ENCODE measurements at places on chromosomes 1 and 21.

GRCh38 chr1:60228041-60228491 lies 154.5 kb upstream of the C1orf87 start:
- DNase-seq = no peak
- H3K27me3 ChIP-seq = peaks cover 2% of the 10 kb centered on the region
- H3K4me1 ChIP-seq = no peaks in the 10 kb centered on the region
- H3K4me3 ChIP-seq = no peak overlapping the region
- H3K27ac ChIP-seq = no peak overlapping the region

- peaks cover 8% of the 10 kb centered on the region for H3K4me1 ChIP-seq
- peaks cover 6% of the 10 kb centered on the region for H3K27me3 ChIP-seq
- DNase-seq = no peak
- no peaks in the 10 kb centered on the region for H3K36me3 ChIP-seq
Observed at GRCh38 chr1:5365751-5366150, 626.5 kb downstream of the NPHP4 start.

DNA sequence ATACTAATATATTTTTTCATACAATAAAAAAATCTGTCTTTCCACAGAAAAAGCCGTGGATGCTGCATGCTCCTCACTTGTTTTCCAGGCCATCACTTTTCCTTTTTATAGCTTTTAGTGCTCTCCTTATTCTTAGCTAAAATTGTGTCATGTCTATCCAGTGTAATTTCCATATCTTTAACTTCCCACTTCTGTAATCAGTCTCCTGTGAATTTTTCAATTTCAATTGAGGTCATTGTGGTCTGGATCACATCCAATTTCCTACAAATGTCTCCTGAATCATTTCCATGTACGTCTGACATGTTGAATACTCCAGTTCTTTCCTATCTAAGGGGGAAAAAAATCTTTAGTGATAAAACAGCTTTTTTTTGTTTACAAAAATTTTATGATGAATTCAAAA lies 838.2 kb upstream of the B3GALT2 start:
- H3K27ac ChIP-seq = no peak overlapping the region
- DNase-seq = no peak
- H3K4me3 ChIP-seq = no peak overlapping the region
- no peaks in the 10 kb centered on the region for H3K4me1 ChIP-seq

- DNase-seq = no peak
- no peak overlapping the region for H3K27ac ChIP-seq
- H3K36me3 ChIP-seq = no peaks in the 10 kb centered on the region
- no peaks in the 10 kb centered on the region for H3K4me1 ChIP-seq
- no peak overlapping the region for H3K4me3 ChIP-seq
- peaks cover 2% of the 10 kb centered on the region for H3K27me3 ChIP-seq
Observed at GRCh38 chr1:107132780-107133179, 8.1 kb upstream of the NTNG1 start.

DNA sequence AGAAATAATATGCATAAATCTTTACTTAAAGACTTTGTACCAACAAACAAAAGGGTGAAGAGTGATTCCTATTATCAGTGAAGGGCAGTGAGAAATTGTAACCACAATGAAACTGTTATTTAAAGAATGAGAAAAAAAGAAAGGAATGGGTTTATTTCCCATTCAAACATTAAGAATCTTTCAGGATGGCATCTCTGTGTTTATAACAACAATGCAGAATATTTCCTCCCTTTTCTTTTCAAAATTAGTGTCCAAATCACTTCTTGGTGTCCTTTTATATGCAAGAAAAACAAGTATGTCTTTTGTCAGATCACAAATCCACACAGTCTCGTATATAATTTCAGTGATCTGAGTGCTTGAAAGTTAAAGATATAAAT lies 61.2 kb downstream of the PTPRC start:
- peaks cover 70% of the 10 kb centered on the region for H3K4me1 ChIP-seq
- H3K27ac ChIP-seq = peak overlapping the region; percentile 86
- DNase-seq = no peak
- no peaks in the 10 kb centered on the region for H3K27me3 ChIP-seq

- no peak overlapping the region for H3K4me3 ChIP-seq
- no peak overlapping the region for H3K27ac ChIP-seq
- H3K27me3 ChIP-seq = no peaks in the 10 kb centered on the region
- H3K4me1 ChIP-seq = no peaks in the 10 kb centered on the region
- H3K36me3 ChIP-seq = no peaks in the 10 kb centered on the region
Observed at GRCh38 chr1:233355841-233356704, 28.5 kb downstream of the MAP3K21 start.

GRCh38 chr1:156437037-156437867 lies 63.3 kb downstream of the MEF2D start:
- no peak overlapping the region for H3K27ac ChIP-seq
- no peak overlapping the region for H3K4me3 ChIP-seq
- peaks cover 11% of the 10 kb centered on the region for H3K4me1 ChIP-seq
- DNase-seq = no peak

GRCh38 chr1:218330043-218330623 lies 15.0 kb upstream of the TGFB2 start:
- no peak for DNase-seq
- no peak overlapping the region for H3K4me3 ChIP-seq
- no peaks in the 10 kb centered on the region for H3K27me3 ChIP-seq
- no peak overlapping the region for H3K27ac ChIP-seq
- H3K4me1 ChIP-seq = no peaks in the 10 kb centered on the region
- H3K36me3 ChIP-seq = peaks cover 7% of the 10 kb centered on the region

DNA sequence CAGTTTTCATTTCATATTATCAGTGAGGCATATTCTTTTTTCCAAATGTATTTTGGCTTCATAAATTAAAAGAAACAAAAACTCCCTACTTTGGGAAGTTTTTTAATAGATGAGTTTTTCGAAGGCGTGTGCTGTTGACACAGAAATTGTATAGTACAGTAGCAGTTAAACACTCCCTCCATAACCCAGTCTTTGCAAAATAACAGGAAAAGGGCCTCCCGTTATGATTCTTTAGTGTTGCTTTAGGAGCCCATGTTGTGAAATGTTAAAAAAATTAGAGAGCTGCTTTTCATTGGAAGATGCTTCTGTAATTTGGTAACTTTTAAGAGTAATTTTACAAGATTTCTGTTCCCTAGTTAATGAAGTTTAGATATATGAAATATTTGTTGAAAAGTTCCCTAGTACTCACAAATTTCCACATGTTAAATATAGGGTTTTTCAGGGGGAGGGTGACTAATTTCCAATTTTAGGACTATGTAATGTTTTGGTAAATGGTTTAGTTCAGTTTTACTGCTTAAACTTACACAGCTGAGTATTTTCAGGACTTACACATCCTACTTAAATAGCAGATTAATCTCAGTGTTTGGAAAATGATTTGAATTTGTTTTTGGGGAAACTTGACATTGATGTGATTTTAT lies 2.0 kb downstream of the CAMSAP2 start:
- DNase-seq = no peak
- no peak overlapping the region for H3K27ac ChIP-seq
- H3K4me3 ChIP-seq = peak overlapping the region; percentile 67
- H3K4me1 ChIP-seq = peaks cover 20% of the 10 kb centered on the region
- H3K36me3 ChIP-seq = no peaks in the 10 kb centered on the region

- H3K4me1 ChIP-seq = no peaks in the 10 kb centered on the region
- H3K36me3 ChIP-seq = no peaks in the 10 kb centered on the region
- DNase-seq = peak; percentile 9
- H3K4me3 ChIP-seq = no peak overlapping the region
- peaks cover 5% of the 10 kb centered on the region for H3K27me3 ChIP-seq
- no peak overlapping the region for H3K27ac ChIP-seq
Observed at GRCh38 chr21:35340273-35340672, 291.2 kb upstream of the RUNX1 start.

DNA sequence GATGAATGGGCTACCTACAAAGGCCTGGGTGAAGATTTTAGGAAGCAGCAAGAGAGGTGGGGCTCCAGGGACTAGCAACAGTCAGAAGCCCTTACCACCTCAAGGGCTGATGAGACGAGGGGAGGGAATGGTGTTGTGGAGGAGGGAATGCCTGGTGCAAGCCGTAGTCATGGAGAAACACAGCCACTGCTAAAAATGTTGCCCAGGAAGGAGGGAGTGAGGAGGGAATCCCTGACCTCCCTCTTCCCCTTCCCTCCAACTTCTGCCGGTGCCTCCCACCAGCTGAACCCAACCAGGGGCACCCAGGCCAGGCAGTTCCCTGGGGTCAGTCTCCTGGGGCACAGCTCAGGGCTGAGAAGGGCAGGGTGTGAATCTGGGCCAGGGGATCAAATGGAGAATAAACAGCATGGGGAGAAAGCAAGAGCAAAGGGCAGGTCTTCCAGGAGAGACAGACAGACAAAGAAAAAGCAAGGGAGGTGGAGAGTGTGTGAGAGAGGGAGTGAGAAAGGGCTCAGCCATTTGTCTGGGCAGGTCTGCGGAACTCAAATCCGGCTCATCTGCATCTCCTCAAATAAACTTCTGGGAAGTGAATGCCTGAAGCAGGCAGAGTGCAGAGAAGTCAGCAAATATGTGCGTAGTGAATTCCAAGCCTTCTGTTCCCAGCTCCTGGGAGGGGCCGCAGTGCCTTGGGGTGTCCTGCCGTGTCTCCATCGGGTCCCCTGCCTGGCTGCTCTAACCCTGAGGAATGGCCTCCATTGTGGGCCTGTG lies 27.1 kb upstream of the POU3F1 start:
- no peaks in the 10 kb centered on the region for H3K4me1 ChIP-seq
- no peak overlapping the region for H3K4me3 ChIP-seq
- H3K27me3 ChIP-seq = peaks cover 4% of the 10 kb centered on the region
- no peak for DNase-seq

- H3K27me3 ChIP-seq = peaks cover 3% of the 10 kb centered on the region
- no peak overlapping the region for H3K4me3 ChIP-seq
- no peak for DNase-seq
- peaks cover 3% of the 10 kb centered on the region for H3K36me3 ChIP-seq
- H3K4me1 ChIP-seq = no peaks in the 10 kb centered on the region
Observed at GRCh38 chr21:22192766-22193165, 1194.6 kb downstream of the NCAM2 start.

DNA sequence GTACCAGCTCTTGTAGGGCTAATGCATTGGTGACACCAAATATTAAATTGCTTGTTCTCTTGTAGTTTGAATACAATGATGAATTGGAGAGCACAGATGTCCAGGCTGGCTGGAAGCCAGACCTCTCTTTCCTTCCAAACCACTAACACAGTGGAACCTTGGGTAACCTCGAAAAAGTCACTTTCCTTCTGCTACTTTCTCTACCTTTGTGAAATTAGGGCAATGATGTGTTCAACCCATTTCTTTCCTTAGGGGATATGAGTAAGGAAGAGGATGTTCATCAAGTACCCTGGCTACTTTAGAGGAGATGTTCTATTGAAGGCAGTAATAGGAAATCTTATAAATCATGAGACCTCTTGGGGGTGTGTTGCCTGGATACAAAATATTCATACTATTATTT lies 55.7 kb downstream of the XCL2 start:
- no peak overlapping the region for H3K27ac ChIP-seq
- DNase-seq = no peak
- H3K27me3 ChIP-seq = no peaks in the 10 kb centered on the region
- H3K4me3 ChIP-seq = no peak overlapping the region
- H3K4me1 ChIP-seq = peaks cover 68% of the 10 kb centered on the region
- H3K36me3 ChIP-seq = no peaks in the 10 kb centered on the region

- no peak overlapping the region for H3K4me3 ChIP-seq
- peaks cover 7% of the 10 kb centered on the region for H3K27me3 ChIP-seq
- no peak overlapping the region for H3K27ac ChIP-seq
- no peak for DNase-seq
- no peaks in the 10 kb centered on the region for H3K4me1 ChIP-seq
- H3K36me3 ChIP-seq = no peaks in the 10 kb centered on the region
Observed at GRCh38 chr1:159991513-159991912, 37.5 kb upstream of the SLAMF9 start.

DNA sequence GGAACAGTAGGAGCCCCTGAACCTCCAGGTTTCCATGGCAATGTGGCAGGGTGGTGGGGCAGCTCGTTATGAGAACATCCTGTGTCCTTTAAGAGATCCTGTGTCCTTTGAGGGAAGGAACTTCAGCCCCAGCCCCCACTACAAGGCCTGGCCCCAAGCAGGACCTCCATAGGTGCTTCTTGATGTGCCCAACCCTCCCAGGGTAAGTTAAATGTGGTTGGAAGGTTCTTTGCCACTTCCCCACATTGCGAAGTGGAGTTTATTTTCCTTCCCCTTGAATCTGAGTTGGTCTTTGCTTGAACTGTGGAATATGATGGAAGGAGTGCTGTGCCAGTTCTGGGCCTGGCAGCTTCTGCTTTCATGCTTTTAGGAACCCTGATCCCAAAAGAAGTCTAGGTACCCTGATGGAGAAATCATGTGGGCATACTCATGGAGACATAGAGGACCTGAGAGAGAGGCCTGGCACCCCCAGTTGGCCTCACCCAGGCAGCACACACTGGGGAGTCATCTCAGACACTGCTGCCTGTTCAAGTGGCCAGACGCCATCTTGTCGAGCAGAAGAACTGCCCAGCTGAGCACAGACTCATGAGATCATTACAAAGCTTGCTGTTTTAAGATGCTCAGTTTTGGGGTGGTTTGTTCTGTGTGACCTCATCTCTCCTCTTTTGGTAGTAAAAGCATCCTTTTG lies 44.1 kb upstream of the ACTL8 start:
- no peaks in the 10 kb centered on the region for H3K4me1 ChIP-seq
- peaks cover 3% of the 10 kb centered on the region for H3K27me3 ChIP-seq
- no peaks in the 10 kb centered on the region for H3K36me3 ChIP-seq
- DNase-seq = no peak

DNA sequence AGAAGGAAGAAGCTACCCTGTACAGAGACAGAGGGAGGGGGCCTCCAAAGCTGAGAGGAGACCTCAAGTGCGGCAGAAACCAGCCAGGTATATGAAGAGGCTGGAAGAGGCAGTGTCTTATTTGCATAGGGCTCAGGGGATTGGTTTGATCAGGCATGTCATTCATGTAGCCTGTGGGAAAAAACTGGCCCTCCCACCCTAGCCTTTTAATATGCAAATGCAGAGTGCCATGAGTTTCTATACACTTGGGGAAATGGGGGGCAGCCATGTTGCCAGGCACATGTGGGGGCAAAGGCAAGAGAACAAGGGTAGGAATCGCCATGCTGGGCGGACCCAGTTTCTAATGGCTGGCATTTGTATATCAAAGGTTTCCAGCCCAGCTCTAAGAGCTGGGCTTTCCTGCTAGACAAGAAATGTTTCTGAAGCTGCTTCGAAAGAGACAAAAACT lies 172.7 kb downstream of the RASAL2 start:
- H3K4me3 ChIP-seq = no peak overlapping the region
- peaks cover 1% of the 10 kb centered on the region for H3K27me3 ChIP-seq
- no peaks in the 10 kb centered on the region for H3K36me3 ChIP-seq

DNA sequence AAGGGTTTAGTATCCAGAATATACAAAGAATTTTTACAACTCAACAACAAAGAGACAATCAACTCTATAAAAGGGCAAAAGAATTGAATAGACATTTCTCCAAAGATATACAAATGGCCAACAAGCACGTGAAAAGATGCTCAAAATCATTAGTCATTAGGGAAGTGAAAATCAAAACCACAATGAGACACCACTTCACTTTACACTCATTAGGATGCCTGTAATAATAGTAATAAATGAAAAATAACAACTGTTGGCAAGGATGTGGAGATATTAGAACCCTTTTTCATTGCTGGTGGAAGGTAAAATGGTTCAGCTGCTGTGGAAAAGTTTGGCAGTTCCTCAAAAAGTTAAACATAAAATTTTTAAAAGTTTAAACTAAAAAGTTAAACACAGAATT lies 7.0 kb upstream of the ABCD3 start:
- H3K4me1 ChIP-seq = no peaks in the 10 kb centered on the region
- H3K27ac ChIP-seq = no peak overlapping the region
- DNase-seq = no peak
- H3K4me3 ChIP-seq = no peak overlapping the region

- no peaks in the 10 kb centered on the region for H3K4me1 ChIP-seq
- DNase-seq = no peak
- H3K36me3 ChIP-seq = peaks cover 24% of the 10 kb centered on the region
- peaks cover 2% of the 10 kb centered on the region for H3K27me3 ChIP-seq
- H3K4me3 ChIP-seq = no peak overlapping the region
- H3K27ac ChIP-seq = no peak overlapping the region
Observed at GRCh38 chr21:36035381-36035791, 24.9 kb downstream of the SETD4 start.
